ENCODE measurements at places on chromosomes 1 and 21. TPM values are rescaled to one million over a fixed set of nuclear protein-coding genes. Genes with fewer than 3 reads are reported as not detected.

Gene INAVA
- 0.32 TPM for total RNA-seq

Gene FHAD1
- total RNA-seq: not detected

Gene PRR9
- not detected for total RNA-seq

Gene CRP
- not detected for total RNA-seq

Gene SLAMF6
- 36.2 TPM for total RNA-seq

Gene OR10J1
- total RNA-seq: not detected

Gene DPT
- total RNA-seq: 0.44 TPM

Gene SPSB1
- 7.4 TPM for total RNA-seq

Gene AMY2B
- 15.0 TPM for total RNA-seq

DNA sequence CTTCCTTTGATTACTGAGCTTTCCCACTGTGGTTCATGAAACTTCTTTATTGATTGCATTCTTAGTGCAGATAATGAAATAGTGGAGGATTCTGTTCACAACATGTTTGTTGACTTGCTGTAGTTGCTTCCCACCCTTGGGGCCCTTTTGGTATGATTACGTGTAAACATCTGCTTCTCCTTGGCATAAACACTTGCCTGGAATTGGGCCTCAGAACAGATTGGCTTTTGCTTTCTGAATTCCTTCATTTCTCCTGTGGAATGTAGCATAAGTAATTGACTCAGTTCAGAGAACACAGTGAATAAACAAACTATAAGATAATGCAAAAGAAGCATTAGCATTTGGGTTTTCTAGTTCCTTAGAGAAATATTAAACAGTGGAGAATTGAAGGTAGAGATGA, 59.5 kb upstream of the LAMC2 start:
- H3K4me3 ChIP-seq: no peak overlapping the region
- DNase-seq: no peak
- no peak overlapping the region for H3K27ac ChIP-seq

DNA sequence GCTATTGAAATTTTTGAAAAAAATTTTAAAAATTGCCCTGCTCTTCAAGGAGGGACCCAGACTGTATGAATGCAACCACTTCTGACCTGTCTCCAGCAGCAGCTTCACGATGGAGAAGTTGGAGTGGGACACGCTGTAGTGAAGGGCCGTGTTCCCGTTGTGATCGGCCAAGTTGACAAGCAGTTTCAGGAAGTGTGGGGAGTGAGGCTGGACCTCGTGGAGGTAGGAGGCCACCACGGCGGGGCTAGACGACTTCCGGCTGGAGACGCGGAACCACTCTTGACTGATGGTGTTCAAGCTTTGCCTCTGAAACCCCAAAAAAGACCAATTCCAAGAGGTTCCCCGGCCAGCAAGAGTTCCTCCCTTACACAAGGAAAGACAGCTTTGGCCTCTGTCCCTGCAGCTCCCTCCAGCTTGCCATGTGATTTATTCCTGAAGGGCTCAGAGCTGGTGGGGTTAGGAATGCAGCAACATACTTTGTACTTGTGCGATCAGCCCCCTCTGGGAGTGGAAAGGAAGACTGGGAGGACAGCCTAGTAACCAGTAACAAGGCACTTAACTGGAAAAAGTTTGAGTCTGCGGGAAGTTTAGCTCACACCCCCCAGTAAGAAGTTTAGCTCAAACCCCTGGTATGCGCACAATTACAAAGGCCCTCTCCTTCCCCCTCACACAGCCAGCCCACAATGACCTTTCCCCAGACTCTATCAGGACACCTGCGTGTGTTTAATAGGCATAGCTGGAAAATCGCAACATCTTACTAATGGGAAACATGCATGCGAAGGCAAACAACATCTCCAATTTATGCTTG, 56.0 kb downstream of the KANK4 start:
- H3K4me3 ChIP-seq: no peak overlapping the region
- no peaks in the 10 kb centered on the region for H3K4me1 ChIP-seq
- H3K27me3 ChIP-seq: no peaks in the 10 kb centered on the region
- no peak overlapping the region for H3K27ac ChIP-seq
- no peaks in the 10 kb centered on the region for H3K36me3 ChIP-seq
- no peak for DNase-seq

- no peaks in the 10 kb centered on the region for H3K36me3 ChIP-seq
- H3K27me3 ChIP-seq: peaks cover 71% of the 10 kb centered on the region
- H3K4me1 ChIP-seq: peaks cover 4% of the 10 kb centered on the region
Measured at GRCh38 chr1:165355977-165356811, at the start of gene LMX1A. Gene LMX1A, minus strand, starts transcription at chr1:165356715. Its CDS starts 1,156 bp downstream, at chr1:165355559.

DNA sequence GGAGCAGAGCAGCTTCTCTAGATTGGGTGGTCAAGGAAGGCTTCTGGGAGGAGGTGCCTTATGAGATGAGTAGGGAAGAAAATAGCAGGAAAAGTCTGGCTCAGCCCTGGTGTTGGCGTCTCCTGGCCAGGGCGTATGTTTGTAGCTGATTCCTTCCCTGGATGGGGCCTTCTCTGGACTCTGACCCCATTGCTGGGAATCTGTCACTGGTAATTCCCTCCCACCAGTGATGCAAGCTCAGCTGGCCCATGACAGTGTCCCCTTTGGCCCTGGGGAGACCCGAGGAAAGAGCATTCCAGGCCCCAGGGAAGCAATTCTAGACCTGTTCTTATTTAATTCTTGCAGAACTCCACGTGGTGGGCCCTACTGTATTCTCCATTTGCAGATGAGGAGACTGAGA, 20.7 kb downstream of the IGSF21 start:
- no peak overlapping the region for H3K4me3 ChIP-seq
- H3K4me1 ChIP-seq: no peaks in the 10 kb centered on the region
- H3K27ac ChIP-seq: no peak overlapping the region
- no peaks in the 10 kb centered on the region for H3K36me3 ChIP-seq

- H3K36me3 ChIP-seq: no peaks in the 10 kb centered on the region
- DNase-seq: no peak
- H3K4me1 ChIP-seq: no peaks in the 10 kb centered on the region
- H3K27me3 ChIP-seq: no peaks in the 10 kb centered on the region
- H3K4me3 ChIP-seq: no peak overlapping the region
Measured at GRCh38 chr1:55592122-55592521, 377.0 kb upstream of the USP24 start.

DNA sequence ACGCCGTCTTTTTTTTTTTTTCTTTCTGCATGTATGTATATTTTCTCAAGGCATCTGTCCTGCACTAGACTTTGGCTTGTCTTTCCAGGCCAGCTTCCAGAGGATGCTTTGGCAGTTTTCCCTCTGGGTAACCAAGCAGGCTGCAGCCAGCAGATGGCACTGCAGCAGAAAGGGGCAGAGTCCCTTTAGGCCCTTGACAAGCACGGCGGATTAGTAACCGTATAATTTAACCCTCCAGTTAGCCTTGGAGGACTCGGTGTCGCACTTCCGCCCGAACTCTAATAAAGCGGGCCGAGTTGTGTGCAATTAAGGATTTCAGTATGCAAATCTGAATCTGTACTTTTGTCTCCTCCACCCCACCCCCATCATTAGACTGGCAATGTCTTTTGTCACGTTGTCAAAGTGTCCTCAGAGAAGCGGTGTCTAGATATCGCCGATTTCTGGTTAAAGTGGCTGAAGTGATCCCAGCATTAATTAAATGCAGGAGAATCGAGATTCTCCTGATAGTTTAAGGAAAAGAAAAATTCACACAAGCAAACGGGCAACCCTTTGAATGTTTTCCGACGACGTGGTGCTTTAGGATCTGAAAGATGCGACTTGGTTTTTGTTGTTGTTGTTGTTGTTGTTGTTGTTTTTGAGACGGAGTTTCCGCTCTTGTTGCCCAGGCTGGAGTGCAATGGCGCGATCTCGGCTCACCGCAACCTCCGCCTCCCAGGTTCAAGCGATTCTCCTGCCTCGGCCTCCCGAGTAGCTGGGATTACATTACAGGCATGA, 1.1 kb upstream of the TMEM167B start:
- H3K27me3 ChIP-seq: no peaks in the 10 kb centered on the region
- peak overlapping the region; percentile 59 for H3K4me3 ChIP-seq
- peak overlapping the region; percentile 97 for H3K27ac ChIP-seq
- DNase-seq: no peak

GRCh38 chr1:207309745-207310273, 11.7 kb upstream of the CD55 start:
- no peak for DNase-seq
- H3K4me1 ChIP-seq: peaks cover 35% of the 10 kb centered on the region
- H3K27me3 ChIP-seq: no peaks in the 10 kb centered on the region

DNA sequence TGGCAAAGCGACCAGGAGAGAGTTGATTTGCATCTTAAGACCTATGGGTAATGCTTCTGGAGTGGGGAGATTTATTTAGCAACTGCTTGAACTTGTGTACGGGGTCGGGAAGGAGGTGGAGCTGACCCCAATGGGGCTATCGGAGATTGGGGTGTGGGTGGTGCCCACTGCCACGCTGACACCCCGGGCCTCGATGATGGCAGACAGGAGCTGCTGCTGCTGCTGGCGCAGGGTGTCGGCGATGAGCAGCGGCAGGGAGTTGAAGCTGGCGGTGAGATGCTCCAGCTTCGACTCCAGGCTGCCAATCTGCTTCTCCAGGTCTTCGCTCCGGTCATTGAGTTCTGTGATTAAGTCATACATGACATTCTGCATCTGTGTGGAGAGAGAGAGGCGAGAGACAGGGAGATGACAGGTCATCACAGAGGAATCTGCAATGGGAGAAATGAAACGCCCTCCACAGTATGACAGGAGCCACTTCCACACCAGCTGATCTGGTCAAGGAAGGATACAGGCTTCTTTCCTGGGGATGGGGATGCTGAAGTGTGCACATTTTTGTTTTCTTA, 100.0 kb upstream of the ADAR start:
- DNase-seq: no peak
- no peaks in the 10 kb centered on the region for H3K36me3 ChIP-seq
- H3K4me3 ChIP-seq: no peak overlapping the region
- H3K4me1 ChIP-seq: no peaks in the 10 kb centered on the region
- H3K27ac ChIP-seq: no peak overlapping the region

- peaks cover 20% of the 10 kb centered on the region for H3K4me1 ChIP-seq
- no peaks in the 10 kb centered on the region for H3K36me3 ChIP-seq
- no peak overlapping the region for H3K27ac ChIP-seq
- no peak overlapping the region for H3K4me3 ChIP-seq
Measured at GRCh38 chr1:33132549-33132948, 49.3 kb downstream of the TRIM62 start.

GRCh38 chr1:53343831-53344668, 16.2 kb upstream of the LRP8 start:
- DNase-seq: peak; percentile 54
- no peaks in the 10 kb centered on the region for H3K27me3 ChIP-seq
- H3K4me3 ChIP-seq: no peak overlapping the region
- no peaks in the 10 kb centered on the region for H3K36me3 ChIP-seq

GRCh38 chr21:44480200-44481053, 25.1 kb downstream of the LRRC3 start:
- peaks cover 8% of the 10 kb centered on the region for H3K27me3 ChIP-seq
- no peaks in the 10 kb centered on the region for H3K36me3 ChIP-seq
- no peaks in the 10 kb centered on the region for H3K4me1 ChIP-seq
- no peak overlapping the region for H3K27ac ChIP-seq
- H3K4me3 ChIP-seq: no peak overlapping the region

GRCh38 chr1:177032434-177032833, 132.1 kb downstream of the ASTN1 start:
- H3K36me3 ChIP-seq: no peaks in the 10 kb centered on the region
- H3K27ac ChIP-seq: no peak overlapping the region
- DNase-seq: no peak
- H3K4me1 ChIP-seq: no peaks in the 10 kb centered on the region
- no peak overlapping the region for H3K4me3 ChIP-seq
- no peaks in the 10 kb centered on the region for H3K27me3 ChIP-seq

- no peak overlapping the region for H3K4me3 ChIP-seq
- no peak overlapping the region for H3K27ac ChIP-seq
- DNase-seq: no peak
- peaks cover 93% of the 10 kb centered on the region for H3K36me3 ChIP-seq
- no peaks in the 10 kb centered on the region for H3K4me1 ChIP-seq
Measured at GRCh38 chr1:160325252-160325651, 17.8 kb downstream of the COPA start.

GRCh38 chr1:181817091-181817490, 244.4 kb downstream of the ZNF648 start:
- no peak overlapping the region for H3K27ac ChIP-seq
- H3K4me1 ChIP-seq: no peaks in the 10 kb centered on the region
- no peaks in the 10 kb centered on the region for H3K36me3 ChIP-seq
- H3K4me3 ChIP-seq: no peak overlapping the region
- no peaks in the 10 kb centered on the region for H3K27me3 ChIP-seq
- DNase-seq: no peak

GRCh38 chr21:16071092-16071491, 341.3 kb downstream of the USP25 start:
- H3K4me1 ChIP-seq: no peaks in the 10 kb centered on the region
- no peaks in the 10 kb centered on the region for H3K36me3 ChIP-seq
- H3K27me3 ChIP-seq: peaks cover 5% of the 10 kb centered on the region
- no peak overlapping the region for H3K27ac ChIP-seq
- H3K4me3 ChIP-seq: no peak overlapping the region

- H3K4me3 ChIP-seq: no peak overlapping the region
- no peak for DNase-seq
- H3K36me3 ChIP-seq: peaks cover 41% of the 10 kb centered on the region
- H3K27ac ChIP-seq: peak overlapping the region; percentile 32
- peaks cover 17% of the 10 kb centered on the region for H3K4me1 ChIP-seq
- H3K27me3 ChIP-seq: no peaks in the 10 kb centered on the region
Measured at GRCh38 chr1:10170239-10170574, 40.2 kb upstream of the KIF1B start.

Measured in spleen (tissue), 13 donors.